LHCN-M2 (cell line): ENCODE measurements at places on chromosomes 3 and 15. TPM values are rescaled to one million over a fixed set of nuclear protein-coding genes. Genes with fewer than 3 reads are reported as not detected.

DNA sequence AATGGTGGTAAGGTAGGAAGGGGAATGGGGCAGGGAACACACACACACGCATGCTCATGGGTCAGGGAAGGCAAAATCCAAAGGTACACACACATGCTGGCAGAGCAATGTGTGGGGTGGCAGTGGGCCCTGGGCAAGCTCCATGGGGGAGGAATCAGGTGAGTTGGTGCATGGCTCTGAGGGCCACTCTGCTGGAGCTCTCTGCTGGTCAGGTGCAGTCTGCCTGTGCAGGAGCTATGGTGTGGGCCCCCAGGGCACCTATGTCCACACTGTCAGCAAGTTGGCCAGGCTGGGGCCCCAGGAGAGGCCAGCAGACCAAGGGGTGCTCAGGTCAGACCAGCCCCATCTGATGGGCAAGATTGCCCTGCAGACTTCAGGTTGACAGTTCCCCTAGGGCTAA is 90.1 kb upstream of the GAP43 start:
- no peak for DNase-seq

Gene SLC28A2
- not detected in 2 replicates for total RNA-seq

- DNase-seq: peak; percentile 45
Measured at GRCh38 chr3:186142393-186142932, 33.6 kb upstream of the ETV5 start.

- DNase-seq: no peak
Measured at GRCh38 chr15:56619887-56620286, 113.4 kb downstream of the ZNF280D start.

DNA sequence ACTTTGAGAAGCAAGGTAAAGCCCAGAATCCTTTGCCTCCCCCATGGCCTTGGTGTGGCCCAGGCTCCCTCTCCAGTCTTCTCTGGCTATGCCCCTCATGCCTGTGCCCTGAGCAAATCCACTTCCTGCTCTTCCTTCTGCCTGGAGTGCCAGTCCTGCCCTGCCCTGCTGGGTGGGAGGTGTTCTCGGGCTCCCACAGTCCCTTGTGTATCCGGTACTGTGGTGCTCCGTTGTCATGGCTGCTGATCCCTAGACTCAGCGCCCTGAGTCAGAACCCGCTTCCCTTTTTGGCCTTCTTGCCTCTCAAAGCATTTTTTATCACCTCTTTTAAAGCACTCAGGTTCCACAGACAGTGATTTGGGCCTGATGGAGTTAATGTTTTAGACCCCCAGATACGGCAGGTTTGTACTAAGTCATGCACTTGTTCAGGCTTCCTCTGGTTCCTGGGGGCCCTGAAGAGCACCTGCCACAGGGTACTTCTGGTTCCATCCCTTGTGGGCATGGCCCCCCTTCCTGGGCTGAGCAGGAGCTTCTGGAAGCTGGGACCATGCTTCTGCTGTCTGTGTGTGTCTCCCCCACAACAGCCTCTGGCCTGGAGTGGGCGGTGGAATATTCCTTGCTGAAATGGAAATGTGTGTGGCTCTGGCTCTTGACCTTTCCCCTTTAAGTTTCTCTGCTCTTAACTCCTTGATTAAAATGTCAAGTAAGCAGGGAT is 29.6 kb upstream of the ADAMTS7 start:
- peak; percentile 84 for DNase-seq

DNA sequence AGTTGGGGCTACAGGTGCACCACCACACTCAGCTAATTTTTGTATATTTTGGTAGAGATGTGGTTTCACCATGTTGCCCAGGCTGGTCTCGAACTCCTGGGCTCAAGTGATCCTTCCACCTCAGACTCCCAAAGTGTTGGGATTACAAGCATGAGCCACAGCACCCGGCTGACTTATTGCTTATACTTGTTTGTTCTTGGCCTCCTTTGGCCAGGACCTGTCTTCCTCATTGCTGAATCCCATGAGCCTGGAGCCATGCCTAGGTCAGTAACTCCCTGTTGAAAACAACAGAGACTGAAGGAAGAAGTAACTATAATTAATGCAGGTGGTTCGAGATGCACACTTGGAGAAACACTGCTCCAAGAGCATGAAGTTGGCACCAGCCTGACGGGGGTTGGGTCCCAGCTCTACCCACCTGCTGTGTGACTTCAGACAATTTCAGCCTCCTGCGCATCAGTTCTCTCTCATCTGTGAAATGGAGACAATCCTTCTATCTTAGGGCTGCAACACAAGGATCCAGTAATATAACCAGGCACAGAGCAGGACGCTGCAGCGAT is 38.9 kb downstream of the CPN2 start:
- DNase-seq: no peak

Gene PLOD2
- 197 and 249 TPM in 2 replicates for total RNA-seq

Gene PCOLCE2
- total RNA-seq: 0.75 and 4.9 TPM in 2 replicates

DNA sequence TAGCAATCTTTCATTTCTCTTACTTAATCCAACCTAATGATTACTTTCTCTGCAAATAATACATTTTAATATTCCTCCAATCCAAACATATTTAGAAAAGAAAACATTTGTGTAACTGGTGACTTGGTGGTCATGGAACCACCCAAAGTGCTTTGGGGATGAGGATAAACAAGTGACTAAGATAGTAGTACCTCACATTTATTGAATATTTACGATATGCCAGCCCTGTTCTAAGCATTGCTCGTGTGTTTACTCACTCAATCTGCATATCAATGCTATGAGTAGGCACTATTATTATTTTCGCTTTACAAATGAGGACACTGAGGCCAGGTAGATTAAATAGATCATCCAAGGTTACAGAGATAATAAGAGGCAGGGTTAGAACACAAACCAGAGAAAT is 189.5 kb downstream of the SHOX2 start:
- DNase-seq: no peak

DNA sequence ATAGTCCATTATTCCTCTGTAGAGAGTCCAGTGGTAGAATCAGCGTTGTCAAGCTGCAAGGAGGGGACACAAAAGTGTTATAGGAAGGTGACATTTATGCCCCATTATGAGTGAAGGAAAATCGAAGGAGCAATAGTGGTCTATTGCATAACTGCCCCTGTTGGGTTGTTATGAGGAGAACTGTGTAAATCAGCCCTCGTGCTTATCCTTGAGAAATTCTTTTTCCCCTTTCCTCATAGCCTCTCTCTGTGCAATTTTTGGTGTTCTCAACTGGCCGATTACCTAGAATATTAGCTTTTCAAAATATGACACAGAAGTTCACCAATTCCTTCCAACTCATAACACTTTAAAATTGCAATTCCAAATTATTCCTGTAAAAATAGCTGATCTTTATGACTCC is 286.6 kb downstream of the RBMS3 start:
- no peak for DNase-seq

GRCh38 chr3:58609990-58610389 is 32.8 kb upstream of the FAM107A start:
- no peak for DNase-seq

DNA sequence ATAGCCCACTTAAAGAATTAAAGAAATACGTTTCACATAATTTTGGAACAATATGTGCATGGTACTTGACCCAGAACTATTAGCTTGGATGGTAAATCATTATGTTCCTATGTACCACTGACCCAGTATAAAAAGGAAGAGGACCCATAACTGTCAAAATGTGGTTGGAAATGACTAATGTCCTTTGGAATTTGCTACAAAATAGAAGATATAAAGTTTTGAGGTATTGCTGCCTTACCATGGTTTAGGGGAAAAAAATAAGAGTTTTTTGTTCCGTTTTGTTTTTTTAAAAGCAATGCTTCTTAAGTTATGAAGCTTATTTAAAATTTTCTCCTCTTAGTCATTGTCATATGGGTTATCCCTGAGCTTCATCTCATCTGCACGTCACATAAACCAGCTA is 15.8 kb upstream of the TFDP2 start:
- peak; percentile 74 for DNase-seq

DNA sequence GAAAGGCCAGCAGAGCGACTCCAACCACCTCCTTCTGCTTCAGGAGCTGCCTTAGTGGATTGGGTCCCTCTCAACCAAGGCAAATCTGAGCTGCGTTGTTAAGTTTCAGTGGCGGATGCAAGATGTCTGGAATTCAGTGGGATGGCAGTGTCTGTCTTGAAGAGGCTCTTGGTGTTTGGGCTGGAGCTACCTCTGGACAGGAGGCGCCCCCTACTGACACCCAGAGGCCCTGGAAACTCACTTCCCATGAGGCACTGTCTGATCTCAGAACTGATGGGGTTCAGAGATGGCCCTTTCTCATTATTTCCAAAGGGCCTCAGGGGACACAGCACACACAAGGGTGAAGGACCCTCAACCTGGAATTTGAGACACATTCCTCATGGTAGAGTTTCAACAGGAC is 6.0 kb upstream of the SLC28A1 start:
- peak; percentile 59 for DNase-seq

GRCh38 chr3:182485301-182485700 is 308.0 kb upstream of the ATP11B start:
- no peak for DNase-seq

- no peak for DNase-seq
Measured at GRCh38 chr3:45960289-45960688, 17.0 kb downstream of the CXCR6 start.

Gene ARNT2
- 11.1 and 17.9 TPM in 2 replicates for total RNA-seq

DNA sequence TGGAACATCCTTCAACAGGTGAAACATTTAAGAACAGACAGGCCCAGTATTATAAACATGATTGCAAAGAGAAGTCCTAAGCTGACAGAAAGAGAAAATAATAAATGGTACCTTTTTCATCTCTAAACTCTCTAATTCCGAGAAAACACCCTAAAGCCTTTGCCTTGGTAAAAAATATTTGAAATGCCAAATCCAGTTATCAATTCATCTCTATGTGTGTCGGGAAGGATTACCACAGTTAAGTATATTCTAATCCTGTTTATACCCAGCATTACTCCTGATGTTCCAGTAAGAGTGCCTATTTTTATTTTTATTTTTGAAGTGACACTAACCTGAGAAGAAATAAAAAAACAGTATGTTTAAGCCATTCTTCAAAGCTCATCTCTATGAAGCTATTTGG is 219.3 kb upstream of the NANOGP8 start:
- DNase-seq: no peak

DNA sequence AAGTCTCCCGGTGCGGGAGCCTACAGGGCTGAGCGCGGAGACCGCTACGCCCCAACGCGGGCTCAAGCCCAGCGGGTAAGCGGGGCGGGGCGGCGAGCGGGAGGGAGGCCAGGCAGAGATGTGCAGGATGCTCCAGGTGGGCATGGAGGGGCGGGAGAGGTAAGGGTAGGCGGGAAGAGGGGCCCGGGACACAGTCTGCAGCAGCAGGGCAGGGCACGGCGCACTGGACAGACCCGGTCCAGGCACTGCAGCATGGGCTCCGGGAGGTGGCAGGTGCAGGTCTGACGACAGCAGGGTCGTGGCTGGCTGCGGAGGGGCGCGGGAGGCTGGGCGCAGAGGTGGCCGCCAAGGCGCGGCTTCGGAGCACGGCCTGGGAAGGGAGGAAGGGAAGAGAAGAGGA is 102.8 kb downstream of the GABRB3 start:
- DNase-seq: no peak

Gene COL6A6
- total RNA-seq: not detected in 2 replicates

Gene ITIH1
- total RNA-seq: not detected in 2 replicates

- no peak for DNase-seq
Measured at GRCh38 chr3:46661776-46662766, 31.4 kb downstream of the ALS2CL start.

DNA sequence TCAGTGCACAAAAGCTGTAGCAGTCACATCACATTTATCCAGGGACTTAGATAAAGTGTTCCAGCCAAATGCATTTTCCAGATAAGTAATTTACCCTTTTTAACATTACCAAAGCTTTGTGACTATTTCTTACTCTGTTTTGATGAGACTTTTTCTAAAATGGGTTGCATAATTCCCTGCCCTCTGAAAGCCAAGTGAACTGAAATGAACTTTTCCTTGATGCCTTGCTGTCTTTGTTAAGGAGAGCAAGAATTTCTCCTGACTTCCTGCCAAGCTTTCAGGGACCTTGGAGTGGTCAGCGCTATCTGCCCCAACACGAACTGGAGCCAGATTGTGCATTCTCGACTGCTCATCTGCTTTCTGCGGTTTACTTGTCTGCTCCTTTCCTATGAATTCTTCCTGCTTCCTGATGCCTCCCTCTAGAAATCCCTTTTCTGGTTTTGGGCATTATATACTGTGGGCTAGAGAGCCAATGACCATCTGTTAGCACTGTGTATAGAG is 34.8 kb downstream of the EIF4E3 start:
- peak; percentile 15 for DNase-seq

- DNase-seq: no peak
Measured at GRCh38 chr3:108100906-108101660, 10.3 kb upstream of the CD47 start.
